ENCODE measurements at places on chromosomes 4 and X.
A peak's percentile ranks its signal among the peaks of the same experiment; 100 is the strongest.

DNA sequence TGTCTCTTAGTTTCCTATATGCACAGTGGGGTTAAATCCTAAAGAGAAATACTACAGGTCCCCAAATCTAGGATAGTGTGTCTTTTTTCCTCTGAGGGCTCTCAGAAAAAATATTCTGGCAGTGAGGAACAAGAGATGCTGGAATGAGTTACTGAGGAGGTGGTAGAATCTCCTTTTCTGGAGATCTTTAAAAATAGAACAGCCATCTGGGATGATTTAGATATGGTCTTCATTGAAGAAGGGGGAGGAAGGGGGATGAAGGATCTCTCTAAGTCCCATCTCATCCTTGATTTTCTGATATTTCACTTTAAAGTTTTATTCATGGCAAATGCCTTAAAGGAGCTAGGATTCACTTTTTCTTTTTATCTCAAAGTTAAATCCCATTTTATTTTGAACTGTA, 235.0 kb downstream of the MAML3 start:
- no peak for DNase-seq

DNA sequence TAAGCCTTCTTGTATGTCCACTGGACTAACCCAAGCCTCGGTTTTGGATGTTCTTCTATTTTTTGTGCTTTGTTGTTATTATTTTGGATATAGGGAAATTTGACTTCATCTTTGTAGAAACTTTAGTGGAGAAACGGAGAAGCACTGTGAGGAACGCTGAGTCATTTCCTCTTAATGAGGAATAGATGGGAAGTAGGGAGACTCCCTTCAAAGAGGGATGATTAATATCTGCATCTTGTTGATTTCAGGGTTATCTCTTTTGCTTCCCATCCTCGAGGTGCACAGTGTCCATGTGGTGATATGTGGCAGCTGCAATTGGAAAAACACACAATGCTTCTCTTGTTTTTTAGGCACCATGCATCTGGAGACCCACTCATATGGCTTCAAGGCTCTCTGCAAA, 1147.9 kb downstream of the NLGN4X start:
- DNase-seq = no peak

- no peak for DNase-seq
Measured at GRCh38 chr4:127291316-127291715, 341.4 kb upstream of the INTU start.

DNA sequence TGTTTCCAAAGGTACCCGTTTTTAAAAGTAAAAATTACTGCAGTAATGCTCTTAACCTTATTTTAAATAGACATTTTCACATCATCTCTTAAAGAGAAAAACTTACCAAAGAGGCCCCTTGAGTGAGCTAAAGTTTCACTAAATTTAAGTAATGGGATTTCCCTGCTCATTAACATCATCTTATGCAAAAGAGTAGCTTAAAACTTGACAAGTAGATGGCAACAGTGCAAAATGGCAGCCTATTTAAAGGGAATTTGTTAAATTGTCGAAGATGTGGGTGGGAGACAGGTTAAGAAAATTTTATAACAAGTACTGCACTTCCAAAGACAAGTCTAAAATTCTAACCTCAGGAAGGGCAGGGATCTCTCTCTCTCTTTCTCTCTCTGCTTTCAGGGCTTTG, 271.7 kb upstream of the LDB2 start:
- no peak for DNase-seq

GRCh38 chrX:1391707-1392375, at the start of gene SLC25A6:
Gene SLC25A6, minus strand, starts transcription at chrX:1392113. Its CDS starts 104 bp downstream, at chrX:1392009.
- peak; percentile 100 for DNase-seq

DNA sequence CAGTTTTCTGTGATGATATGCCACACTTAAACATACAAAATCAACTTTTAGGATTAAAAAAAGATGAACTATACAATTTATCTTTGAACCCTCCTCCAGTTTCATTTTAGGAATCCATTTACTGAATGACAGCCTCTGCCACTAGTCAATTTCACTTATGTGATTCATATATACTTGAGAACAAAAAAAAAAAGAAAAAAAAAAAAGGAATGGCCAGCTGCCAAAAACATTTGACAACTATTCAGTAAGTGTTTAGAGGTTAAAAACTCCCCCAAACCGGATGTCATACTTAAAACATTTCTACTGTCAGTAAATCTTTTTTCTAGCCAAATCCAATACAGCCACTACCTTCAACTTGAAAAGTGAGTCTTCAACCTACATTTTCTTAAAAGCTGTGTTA, 266.7 kb upstream of the MAGEB2 start:
- DNase-seq = no peak

DNA sequence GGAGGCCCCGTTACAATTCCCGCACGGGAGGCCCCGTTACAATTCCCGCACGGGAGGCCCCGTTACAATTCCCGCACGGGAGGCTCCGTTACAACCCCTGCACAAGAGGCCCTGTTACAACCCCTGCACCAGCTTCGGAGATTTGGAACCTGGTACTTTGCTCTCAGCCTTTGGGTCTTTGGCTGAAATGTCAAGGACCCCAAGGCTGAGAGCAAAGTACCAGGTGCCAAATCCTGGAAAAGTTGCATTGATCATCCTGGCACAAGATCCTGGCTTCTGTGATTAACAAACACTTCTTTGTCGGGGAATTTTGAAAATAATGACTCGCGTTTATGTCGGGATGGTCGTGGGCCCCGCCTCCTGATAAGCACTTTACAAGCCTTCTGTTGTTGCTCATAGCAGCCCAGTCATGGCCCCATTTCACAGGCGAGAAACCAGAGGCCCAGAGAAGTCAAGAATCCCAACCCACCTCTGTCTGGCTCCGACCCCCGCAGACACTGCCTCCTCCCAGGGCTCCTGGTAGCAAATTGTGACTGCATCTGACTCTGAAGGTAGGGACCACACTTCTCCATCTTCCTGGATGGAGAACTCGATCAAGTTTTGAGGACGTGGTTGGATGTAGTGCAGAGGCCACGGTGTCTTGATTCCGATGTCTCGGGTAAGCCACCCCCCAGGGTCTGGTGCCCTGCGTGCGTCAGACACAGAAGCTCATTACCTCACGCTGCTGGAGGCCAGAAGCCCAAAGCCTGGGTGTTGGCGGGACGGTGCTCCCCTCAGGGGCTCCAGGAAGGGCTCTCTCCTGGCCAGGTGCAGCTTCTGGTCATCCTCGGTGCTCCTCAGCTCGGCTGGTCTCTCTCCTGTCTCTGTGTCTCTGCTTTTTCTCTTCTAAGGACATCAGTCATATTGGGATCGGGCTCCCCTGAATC, 60.3 kb downstream of the ADRA2C start:
- DNase-seq = no peak

- peak; percentile 59 for DNase-seq
Measured at GRCh38 chr4:186701273-186701672, 22.4 kb downstream of the FAT1 start.

- DNase-seq = no peak
Measured at GRCh38 chr4:155735496-155735895, 23.3 kb upstream of the GUCY1B1 start.

GRCh38 chrX:47586043-47586787, 4.0 kb downstream of the TIMP1 start:
- no peak for DNase-seq

GRCh38 chr4:155565776-155566175, 100.9 kb upstream of the GUCY1A1 start:
- DNase-seq = no peak
